GM23248 (cell line): ENCODE measurements at places on chromosomes 2 and 18. TPM values are rescaled to one million over a fixed set of nuclear protein-coding genes. Genes with fewer than 3 reads are reported as not detected.

DNA sequence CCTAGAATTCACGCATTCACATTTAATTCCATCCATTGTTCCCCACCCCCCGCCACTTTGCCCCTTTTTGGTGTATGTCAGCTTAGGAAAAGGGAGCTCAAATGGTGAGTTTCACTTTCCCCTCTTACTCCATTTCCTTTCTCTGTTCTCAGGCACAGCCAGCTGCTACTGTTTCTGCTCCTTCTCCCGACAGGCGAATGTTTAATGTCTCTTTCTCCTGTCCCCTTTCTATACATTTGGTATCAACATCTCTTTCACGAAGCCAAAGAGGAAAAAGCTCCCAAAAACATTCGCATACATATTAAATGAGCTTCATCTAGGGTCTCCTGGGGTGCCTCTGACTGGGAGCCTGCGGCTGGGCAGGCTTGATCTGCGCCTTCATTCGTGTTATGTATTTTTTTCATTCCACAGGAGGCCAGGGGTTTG, 124.2 kb upstream of the SATB2 start:
- DNase-seq: no peak

Gene ACMSD
- not detected in 2 replicates for total RNA-seq

GRCh38 chr2:110116033-110116710, 550 bp upstream of the MALL start:
- DNase-seq: peak; percentile 90

Gene GKN1
- not detected in 2 replicates for total RNA-seq

DNA sequence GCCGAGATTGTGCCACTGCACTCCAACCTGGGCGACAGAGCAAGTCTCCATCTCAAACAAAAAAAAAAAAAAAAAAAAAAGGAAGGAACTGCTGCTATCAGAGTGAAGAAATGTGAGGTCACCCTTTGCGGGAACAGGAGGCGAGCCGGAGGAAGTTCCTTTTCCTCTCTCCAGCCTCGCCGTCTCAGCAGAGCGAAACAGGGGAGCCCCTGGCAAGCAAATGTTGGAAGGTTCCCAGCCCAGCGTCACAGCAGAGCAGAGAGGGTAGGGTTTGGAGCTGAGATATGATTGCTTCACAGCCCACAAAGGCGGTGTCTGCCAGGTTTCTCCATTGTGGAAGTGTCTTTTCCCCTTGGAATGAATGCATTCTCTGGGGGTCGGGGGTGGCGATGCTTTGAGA, 28.5 kb downstream of the SLC20A1 start:
- no peak for DNase-seq

Gene TMEM200C
- total RNA-seq: not detected in 2 replicates

DNA sequence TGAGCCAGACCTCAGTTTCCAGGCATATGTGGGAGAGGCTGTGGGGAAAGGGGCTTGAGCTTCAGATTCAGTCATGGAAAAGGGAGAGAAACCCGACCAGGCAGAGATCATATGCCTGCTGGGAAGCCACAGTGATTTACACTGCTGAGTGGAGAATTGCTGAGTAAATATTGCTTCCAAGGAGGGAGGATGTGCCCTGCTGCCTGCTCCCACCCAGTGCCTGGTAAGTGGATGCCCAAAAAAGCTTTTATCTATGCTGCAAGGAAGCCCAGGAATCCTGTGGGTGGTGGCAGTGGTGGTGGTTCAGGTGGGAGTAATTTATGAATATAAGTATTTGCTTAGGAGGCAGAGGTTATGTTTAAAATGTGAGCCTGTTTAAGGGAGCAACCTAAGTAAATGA, 39.5 kb downstream of the INO80C start:
- no peak for DNase-seq

Gene RPRM
- not detected in 2 replicates for total RNA-seq

DNA sequence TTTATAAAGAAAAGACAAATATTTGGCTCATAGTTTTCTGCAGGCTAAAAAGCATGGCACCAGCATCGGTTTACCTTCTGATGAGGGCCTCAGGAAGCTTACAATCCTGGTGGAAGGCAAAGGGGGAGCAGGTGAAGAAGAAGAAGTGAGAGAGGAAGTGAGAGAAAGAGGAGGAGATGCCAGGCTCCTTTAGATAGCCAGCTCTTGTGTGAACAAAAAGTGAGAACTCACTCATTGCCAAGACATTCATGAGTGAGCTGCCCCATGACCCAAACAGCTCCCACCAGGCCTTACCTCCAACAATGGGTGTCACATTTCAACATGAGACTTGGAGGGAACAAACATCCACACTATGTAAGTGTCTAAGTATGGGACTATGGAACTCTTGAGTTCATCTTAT, 14.3 kb downstream of the CCDC150 start:
- no peak for DNase-seq

Gene MITD1
- 15.8 and 25.4 TPM in 2 replicates for total RNA-seq

Gene RDH14
- 25.2 and 29.8 TPM in 2 replicates for total RNA-seq

Gene OSGEPL1
- total RNA-seq: 5.3 and 7.5 TPM in 2 replicates

Gene ESPNL
- total RNA-seq: 1.4 and 1.5 TPM in 2 replicates
